ENCODE measurements at places on chromosomes 4 and X. TPM values are rescaled to one million over a fixed set of nuclear protein-coding genes. Genes with fewer than 3 reads are reported as not detected.

Gene GAB1
- total RNA-seq: 11.3 TPM

Gene PABPC1L2A
- total RNA-seq: not detected

Gene TEX13B
- not detected for total RNA-seq

Gene RNF212
- total RNA-seq: not detected

Gene SRP72
- 57.5 TPM for total RNA-seq

Gene SOX3
- total RNA-seq: not detected
